Stimulated activated CD8-positive, alpha-beta memory T cell treated with anti-CD3 and anti-CD28 coated beads, Interleukin-12 subunit alpha, Interleukin-12 subunit beta, amount 100 ng/mL, for 4 hours (primary cell): ENCODE measurements at places on chromosomes 2 and 18.
A peak's percentile ranks its signal among the peaks of the same experiment; 100 is the strongest.

DNA sequence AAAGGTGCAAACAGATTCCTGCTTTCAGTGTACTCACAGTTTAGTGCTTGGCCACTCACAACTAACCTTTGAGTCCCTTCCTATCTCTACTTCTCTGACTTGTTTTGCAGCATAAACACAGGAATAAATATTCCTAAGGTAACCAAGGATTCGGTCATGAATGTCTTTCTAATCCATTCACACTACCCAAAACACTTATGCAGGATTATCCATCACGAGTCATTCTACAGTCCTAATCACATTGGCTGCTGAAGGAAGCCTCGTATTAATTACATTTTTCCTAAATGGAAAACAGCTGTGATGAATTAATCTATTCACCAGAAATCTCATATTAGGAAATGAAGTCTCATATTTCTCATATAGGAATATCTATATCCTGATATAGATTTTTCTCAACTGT is 16.3 kb downstream of the RDH14 start:
- no peak for DNase-seq

DNA sequence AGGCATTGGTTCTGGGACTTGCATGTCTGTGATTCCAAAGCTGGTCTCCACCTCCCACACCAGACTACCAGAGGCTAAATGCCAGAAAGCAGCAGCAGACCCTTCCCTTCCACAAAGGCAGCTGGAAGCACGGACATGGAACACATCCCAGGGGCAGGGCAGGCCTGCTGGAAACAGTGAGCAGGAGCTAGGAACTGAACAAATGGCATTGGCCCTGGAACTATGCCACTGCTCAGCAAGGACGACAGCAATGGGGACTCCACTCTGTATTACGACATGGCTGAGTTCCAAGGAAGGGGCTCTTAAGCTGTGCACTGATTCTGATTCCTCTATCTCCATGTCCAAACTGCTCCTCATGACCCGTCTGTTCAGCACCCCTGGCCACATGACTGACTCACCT is 77.8 kb upstream of the TFCP2L1 start:
- DNase-seq, result no peak

DNA sequence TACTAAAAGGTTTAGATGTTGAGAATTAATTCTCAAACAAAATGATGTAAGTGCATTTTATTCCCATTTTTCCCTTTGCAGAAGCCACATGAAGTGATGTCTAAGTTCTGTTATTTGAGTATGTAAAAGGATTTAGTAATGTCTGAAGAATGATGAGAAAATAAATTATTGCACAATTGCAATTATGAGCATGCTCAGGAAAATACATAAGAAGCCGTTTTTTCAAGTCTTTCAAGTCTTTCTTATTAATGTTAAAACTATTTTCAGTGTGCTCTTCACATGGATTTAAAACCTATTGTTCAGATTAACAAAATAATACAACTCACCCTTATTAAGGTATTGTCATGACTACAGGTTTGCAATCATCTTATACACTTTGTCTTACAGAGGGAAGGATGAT is 331.4 kb upstream of the NETO1 start:
- DNase-seq, result no peak

- DNase-seq, result no peak
These were observed 17.7 kb upstream of the EN1 start for GRCh38 chr2:118865106-118865505.

DNA sequence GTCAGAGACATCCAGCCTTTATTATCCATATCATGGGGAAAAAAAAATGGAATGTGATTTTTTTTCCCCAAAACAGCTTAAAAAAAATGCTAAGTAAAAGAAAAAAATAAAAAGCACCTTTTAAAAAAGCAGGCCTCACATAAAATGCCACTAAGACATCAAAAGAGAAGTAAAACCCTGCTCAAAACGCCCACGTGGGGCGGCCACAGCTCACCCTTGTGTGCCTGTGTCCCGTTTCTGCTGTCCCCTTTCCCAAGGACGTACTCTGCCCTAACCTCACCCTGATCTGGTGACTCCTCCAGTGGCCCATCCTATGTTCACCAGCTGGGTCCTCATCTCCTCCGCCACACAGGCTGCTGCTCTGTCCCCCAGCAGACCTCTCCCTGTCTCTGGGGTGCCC is 125.4 kb downstream of the NEDD4L start:
- DNase-seq, result no peak

DNA sequence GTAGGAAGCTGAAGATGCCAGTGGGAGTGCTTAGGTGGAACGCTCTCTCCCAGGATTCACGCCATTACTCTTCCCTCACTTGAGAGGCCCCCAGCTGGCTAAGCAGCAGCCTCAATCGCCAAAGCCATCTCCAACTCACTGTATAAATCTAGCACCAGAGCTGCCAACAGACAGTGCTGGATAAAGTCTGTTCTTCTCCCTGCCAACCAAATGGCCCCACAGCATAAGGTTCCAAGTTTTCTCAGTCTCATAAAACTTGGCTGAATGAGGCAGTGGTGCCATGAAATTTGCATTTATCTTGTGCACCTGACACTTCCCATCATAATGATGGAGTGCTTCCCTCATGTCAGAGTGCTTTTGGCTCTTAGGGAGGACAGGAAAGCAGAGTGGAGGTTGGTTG is 428.2 kb upstream of the ETAA1 start:
- DNase-seq, result no peak

GRCh38 chr2:174776223-174776622 is 12.0 kb upstream of the CHRNA1 start:
- DNase-seq, result no peak

DNA sequence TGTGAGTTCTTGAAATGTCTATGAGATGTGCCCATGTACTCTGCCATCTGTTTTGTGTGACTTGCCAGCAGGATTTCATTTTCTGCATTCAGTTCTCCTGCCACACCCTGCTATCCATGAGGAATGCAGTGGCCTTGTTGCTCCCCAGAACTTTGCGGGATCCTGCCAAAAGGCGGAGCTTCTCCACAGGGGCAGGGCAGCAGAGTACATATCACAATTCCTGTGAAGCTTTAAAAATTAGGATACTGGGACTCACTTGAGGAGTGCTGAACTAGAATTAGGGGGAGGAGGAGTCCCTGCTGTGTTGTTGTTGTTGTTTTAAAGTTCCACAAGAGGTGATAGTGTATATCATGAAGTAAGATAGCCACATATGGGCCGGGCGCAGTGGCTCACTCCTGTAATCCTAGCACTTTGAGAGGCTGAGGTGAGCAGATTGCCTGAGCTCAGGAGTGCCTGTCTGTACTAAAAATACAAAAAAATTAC is 76.4 kb downstream of the TANC1 start:
- no peak for DNase-seq

DNA sequence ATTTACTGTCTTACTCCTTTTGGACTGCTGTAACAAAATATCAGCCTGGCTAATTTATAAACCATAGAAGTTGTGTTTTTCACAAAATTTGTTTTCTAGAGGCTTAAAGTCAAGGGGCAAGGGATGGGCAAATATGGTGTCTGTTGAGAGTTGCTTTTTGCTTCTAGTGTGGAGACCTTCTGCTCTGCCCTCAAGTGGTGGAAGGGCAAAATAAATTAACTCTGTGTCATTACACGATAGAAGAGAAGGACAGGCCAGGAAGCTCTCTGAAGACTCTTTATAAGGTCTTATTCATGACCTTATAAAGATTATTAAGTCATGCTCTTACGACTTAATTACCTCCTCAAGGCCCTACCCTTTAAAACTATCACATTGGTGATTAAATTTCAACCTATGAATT is 181.2 kb upstream of the LRATD1 start:
- no peak for DNase-seq

DNA sequence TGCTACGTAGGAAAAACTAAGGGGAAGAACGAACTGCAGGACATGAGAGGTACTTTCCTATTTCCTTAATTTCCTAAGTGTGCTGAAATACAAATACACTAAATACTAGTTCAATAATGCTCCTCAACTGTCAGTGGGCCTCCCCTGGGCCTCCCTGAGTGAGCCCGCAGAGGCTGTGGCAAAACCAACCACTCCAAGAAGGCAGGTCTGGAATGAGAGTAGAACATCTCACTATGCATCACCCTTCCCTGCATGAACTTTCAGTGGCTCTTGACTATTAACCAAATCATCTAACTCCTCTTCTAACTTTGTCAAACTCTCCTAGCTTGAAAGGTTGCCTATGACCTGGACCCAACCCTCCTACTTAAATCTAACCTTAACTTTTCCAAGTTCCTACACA is 84.6 kb downstream of the THADA start:
- no peak for DNase-seq

DNA sequence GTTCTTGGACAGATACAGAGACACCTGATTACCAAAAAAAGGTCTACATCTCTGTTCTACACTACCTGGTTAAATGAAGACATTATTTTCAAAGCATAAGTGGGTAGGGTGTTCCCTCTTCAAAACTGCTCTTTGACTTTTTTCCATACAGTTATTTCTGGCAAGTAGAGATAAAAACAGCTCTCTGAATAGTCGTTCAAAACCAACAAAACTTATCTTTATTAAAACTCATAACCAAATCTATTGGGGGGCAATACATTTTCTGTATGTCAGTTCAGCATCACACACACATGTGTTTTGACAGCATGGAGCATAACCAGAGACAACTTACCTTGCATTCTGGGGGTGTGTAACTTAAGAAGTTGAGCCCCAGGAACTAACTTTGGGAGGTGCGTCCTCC is 149.0 kb upstream of the EPC2 start:
- no peak for DNase-seq

- no peak for DNase-seq
These were observed 133.7 kb downstream of the KLHL29 start for GRCh38 chr2:23518481-23519333.

DNA sequence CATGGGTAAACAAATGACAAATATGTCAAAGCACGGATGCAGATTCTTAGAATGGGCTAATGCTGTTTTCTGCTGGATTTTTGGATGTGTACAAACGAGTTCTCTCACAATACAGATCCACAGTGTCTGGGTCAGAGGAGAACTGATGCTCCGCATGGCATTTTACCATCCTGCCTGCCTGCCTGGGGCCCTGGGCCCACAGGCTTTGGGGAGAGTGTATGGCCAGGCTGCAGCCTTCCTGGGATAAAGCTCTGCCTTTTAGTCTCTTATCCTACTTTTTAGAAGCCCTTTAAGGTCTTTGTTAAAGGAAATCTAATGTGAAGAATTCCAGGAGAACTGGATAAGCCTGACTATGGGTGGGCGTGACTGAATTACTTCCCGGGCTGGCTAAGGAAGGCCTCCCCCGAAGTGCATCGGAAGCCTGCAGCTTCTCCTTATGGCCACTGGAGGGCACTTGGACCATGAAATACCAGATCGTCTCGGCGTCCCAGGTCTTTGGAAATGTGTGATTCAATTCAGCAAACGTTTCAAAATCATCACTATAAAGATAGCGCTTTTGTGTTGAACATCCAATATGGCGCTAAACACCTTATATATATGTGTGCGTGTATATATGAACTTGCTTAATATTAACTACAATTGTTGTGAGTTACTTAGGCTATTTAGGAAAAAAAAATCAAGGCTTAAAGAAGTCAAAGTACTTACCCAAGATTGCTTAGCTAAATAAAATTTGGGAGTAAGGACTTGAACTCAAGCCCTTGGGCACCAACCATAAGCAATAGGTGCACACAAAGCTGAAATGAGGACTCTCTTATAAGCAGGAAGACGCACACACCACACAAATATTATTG is 15.2 kb upstream of the DNPEP start:
- peak; percentile 18 for DNase-seq

DNA sequence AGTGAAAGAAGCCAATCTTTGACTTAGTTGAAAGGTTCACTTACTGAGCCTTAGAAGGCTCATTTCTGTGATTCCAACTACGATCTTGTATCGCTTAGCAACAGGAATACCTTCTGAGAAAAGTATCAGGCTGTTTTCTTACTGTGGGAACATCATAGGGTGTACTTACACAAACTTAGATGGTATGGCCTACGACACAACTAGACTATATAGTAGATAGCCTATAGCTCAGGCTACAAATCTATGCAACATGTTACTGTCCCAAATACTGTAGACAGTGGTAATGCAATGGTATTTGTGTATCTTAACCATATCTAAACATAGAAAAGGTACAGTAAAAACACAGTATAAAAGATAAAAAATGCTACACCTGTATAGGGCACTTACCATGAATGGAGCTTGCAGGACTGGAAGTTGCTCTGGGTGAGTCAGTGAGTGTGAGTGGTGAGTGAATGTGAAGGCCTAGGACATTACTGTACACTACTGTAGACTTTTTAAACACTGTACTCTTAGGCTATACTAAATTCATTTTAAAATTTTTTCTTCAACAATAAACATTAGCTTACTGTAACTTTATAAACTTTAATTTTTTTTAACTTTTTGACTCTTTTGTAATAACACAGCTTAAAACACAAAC is 148.8 kb upstream of the STON1 start:
- DNase-seq, result no peak

- DNase-seq, result no peak
These were observed 118.5 kb upstream of the SALL3 start for GRCh38 chr18:78861116-78861515.

- no peak for DNase-seq
These were observed 38.9 kb upstream of the ATIC start for GRCh38 chr2:215272918-215273317.

- DNase-seq, result no peak
These were observed 71.9 kb downstream of the VWC2L start for GRCh38 chr2:214482728-214483127.

GRCh38 chr18:39622431-39622830 is 2056.8 kb upstream of the CELF4 start:
- DNase-seq, result no peak

- no peak for DNase-seq
These were observed 107.3 kb upstream of the SLC8A1 start for GRCh38 chr2:40559175-40559574.

- no peak for DNase-seq
These were observed 179.6 kb upstream of the SP5 start for GRCh38 chr2:170535552-170535951.

- DNase-seq, result no peak
These were observed 201.5 kb downstream of the PPP1R1C start for GRCh38 chr2:182187130-182187529.

DNA sequence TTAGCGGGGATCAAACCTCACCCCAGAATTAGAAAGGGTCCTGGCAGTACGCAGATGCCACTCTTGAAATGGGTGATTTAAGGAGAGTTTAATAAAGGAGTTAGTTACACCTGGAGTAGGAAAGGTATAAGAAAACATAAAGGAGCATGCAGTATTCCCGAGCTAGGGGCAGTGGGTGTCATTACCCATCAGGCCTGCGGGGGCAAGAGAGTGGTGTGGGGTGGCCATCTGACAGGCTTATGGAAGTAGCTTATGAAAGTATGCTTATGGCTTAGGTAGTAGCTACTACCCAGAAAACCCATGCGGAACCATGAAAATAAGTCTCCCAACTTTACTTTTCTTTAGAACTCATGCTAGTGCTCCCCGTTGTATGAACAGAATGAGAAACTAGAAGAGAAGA is 568.9 kb upstream of the ACVR2A start:
- DNase-seq, result no peak

DNA sequence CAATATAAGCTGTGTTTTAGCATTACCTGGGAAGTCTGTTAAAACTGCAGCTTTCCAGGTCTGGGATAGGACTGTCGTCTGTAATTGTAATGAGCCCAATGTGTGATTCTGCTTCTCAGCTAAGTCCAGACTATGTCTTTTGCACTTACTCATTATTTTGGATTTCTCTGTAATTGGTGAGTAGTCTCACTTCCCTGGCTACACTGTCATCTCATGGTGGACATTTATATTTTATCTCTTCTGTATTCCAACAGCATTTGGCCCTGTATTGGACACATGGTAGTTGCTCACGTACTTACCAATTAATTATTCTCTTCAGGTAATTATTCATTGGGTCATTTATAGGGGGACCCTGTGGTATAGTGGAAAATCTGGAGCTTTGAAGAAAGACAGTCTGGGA is 28.0 kb downstream of the LHCGR start:
- no peak for DNase-seq
